CD4-positive, alpha-beta T cell (primary cell): ENCODE measurements at places on chromosomes 11 and 22. TPM values are rescaled to one million over a fixed set of nuclear protein-coding genes. Genes with fewer than 3 reads are reported as not detected.

The ADAMTS8 gene
- total RNA-seq = not detected

The PNPLA3 gene
- not detected for total RNA-seq

GRCh38 chr11:78652843-78653239 is 78.2 kb upstream of the NARS2 start:
- no peak for DNase-seq

DNA sequence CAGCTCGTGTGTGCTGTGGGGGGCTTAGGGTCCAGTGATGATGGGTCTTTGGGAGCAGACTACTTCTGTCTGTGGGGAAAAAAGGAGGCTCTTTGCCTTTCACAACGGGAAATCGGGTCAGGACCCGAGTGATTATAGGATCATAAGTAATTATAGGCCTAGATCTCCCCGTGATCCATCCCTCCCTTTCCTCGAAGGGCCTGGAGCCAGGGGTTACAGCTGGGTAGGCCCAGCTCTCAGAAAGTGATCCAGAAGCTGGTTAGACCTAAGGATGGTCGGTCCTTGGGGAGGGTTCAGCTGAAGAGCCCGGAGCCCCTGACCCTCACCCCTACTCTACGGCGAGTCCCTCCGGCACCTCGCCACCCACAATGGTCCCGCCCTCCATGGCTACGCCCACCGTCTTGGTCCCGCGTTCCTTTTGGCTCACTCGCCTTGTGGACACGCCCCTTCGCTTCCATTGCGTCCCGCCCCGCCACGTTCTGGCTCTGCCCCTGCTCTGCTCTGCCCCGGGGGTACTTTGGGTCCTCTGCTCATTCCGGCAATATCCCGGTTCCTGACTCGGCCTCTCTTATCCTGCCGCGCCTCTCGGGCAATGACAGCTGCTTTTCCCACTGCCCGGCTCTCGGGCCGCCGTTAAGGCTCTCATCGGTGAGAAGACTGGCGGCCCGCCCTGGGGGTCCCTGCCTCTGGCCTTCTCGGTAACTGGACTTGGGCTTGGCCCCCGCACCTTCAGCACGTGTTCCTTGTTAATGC is 5.0 kb downstream of the IGSF22 start:
- DNase-seq = peak; percentile 78

DNA sequence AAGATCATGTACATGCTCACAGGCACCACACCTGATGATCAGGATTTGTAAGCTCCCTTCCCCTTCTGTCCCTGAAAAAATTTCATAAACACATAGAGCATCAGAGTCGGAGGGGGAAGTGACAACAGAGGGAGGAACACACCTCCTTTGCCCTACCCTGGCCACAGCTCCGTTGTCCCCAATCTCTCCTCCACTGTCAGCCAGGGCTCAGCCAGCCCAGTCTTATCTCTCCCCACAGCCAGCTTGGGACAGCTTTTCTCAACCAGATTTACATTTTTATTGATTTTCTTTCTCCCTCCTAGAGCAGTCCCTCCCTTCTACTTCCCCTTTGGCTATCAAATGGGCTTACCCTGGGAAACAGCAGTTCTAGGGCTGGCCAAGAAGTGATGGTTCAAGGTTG is 32.1 kb upstream of the TPBGL start:
- DNase-seq = no peak
